CD4-positive, alpha-beta T cell treated with Interleukin-10 for 1 hour (primary cell): ENCODE measurements at places on chromosomes 6 and 20.

DNA sequence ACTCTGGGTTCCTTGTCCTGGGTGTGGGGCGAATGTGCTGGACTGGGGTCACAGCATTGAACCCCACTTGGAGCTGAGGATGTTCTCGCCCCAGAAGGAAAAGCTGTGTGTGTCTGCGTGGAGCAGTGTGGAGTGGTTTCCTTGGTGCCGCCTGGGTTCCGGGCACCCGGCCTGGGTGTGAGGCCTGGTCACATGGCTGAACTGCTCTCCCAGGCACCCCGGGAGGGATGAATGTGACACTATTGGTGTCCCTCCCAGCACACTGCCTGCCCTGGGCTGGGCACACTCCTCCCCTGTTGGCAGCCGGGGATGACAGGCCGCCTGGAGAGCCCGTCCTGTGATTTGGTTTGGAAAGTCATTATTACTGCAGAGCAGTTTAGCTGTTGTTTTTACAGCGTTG is 12.3 kb downstream of the MYT1 start:
- no peak for DNase-seq

DNA sequence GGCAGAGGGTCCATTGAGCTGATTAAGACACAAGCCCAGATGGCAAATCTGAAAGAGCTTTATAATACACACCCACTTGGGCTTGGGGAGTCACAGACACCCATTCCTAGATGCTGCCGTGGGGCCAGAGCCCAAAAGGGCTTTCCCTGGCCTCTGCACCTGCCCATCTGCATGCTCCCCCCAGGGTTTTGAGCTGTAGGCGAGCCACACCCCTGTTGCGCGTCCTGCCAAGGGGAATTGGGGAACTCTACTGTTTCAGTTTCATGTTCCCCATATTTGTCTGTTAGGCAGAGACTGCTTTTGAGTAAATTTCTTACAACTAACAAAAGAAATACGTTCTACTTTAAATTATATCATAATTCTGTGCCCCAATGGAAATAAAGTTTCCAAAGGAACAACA is 52.9 kb upstream of the FNDC1 start:
- no peak for DNase-seq

- DNase-seq: no peak
Observed at GRCh38 chr6:138397128-138398122, 6.6 kb upstream of the HEBP2 start.

GRCh38 chr6:1291381-1291780 is 20.5 kb upstream of the FOXQ1 start:
- no peak for DNase-seq

GRCh38 chr6:169702840-169703246 is 917 bp downstream of the C6orf120 start:
- no peak for DNase-seq
